ENCODE measurements at places on chromosomes 6 and 20.

GRCh38 chr6:30541515-30542403, 14.5 kb downstream of the GNL1 start:
- DNase-seq: peak; percentile 31

GRCh38 chr6:123418071-123418470, 218.7 kb downstream of the TRDN start:
- no peak for DNase-seq

DNA sequence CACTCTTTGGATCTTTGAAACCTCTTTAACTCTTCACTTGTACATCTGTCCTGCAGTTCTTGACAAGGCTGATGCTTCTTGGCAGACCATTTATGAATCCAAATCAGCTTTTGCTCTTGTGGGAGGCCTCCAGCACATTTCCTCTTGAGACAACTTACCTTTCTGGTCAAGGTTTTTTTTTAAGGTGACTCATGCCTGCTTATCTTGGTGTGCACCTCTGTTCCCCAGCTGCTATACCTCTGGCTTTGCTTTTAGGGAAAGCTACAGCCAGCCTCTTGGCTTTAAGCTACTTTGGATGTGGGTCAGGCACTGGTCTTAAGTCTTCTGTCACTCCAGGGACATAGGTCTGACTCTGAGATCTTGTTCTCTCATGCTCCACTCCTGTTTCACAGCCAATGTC, 106.5 kb downstream of the PHF3 start:
- no peak for DNase-seq

GRCh38 chr6:157559201-157559756, 178.3 kb downstream of the ZDHHC14 start:
- DNase-seq: no peak

DNA sequence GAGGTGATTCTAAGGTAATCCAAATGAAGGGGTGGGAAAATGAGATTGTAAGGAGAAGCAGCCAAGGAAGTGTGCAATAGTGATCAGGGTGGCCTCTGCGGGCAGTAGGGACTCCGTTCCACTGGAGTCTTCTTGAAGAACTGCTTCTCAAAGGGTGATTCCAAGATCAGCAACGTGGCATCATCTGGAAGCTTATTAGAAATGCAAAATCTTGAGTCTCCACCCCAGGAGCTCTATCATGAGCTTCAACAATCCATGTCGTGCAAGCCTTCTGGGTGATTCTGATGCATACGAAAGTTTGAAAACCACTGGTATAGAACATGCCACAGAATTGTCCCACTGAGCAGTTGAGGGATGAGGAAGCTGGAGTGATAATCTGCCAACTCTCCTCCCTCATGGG, 31.4 kb downstream of the SCP2D1 start:
- no peak for DNase-seq

- no peak for DNase-seq
Observed at GRCh38 chr20:62606016-62606415, 36.3 kb upstream of the SLCO4A1 start.

DNA sequence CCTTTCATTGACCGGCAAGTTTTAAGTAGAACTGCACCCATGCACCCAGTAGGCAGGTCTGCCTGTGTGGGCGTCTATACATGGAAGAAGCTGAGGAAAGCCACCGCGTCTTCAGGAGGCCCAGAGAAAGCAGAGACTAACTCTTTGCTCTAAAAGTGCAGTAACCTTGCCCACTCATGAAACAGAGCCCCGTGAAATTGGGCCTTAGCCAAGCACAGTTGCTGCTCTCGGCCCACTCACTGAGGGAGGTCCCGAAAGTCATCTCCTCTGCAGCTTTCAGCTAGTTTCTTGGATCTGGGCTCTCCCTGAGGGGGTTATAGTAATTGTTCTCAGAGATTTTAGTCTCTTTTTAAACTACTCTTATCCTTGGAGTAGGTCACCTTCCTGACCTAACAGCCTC, 74.0 kb upstream of the SYNJ2 start:
- no peak for DNase-seq

GRCh38 chr20:5056801-5057599, 55.7 kb upstream of the SLC23A2 start:
- no peak for DNase-seq

- no peak for DNase-seq
Observed at GRCh38 chr6:122645256-122645655, 35.1 kb downstream of the PKIB start.

DNA sequence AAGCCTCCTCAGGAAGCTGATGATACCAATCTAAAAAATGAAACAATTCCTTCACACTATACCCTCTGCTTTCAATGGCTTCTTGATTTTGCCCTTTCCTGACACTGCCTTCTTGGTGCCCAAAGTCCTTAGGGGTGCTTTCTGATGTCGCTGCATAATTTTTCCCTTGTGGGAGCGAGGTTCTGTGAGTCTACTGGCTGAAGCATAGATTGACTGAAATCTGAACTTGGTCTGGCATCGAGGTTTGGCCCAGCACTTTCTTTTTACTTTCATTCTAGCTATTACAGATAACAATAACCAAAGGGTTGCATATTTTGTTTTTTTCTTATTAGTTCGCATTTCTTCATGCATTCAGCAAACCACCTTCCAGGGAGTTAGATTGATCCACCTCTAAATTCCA, 65.8 kb downstream of the E2F3 start:
- no peak for DNase-seq

Measured in BJ (cell line).